ENCODE measurements at places on chromosomes 1 and 21. TPM values are rescaled to one million over a fixed set of nuclear protein-coding genes. Genes with fewer than 3 reads are reported as not detected.

DNA sequence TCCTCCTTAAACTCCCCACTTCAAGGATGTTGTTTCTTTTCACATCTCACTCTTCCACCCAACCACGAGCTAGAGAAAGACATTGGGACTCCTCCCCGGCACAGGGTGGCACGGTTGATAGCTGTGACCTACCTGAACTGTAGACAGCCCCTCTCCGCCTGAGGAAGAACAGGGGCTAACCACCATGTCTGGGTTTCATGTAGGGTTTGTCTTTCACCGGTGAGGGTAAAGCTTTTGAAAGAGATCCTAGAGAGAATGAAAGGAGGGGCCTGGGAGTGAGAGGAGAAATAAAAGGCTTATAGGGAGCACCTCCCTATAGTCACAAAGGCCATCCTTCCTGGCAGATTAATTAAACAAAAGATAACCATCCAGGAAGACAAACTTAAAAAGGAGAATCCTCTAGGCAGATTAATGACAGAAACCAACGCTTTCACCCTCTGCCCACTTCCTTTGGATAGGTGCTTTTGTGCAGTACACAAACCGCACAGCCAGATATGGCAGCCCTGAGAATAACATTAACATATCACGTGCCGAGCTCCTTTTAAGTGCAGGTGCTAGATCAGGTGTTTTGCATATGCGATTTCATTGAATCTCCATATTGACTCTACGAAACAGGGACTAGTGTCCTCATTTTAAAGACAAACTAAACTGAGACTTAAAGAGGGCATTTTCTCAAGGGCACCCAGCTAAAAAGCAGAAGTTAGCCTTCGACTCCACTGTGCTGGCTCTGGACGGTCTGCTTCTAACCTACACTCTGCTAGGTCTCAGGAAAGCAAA lies 178.1 kb upstream of the RUNX1 start:
- peak overlapping the region; percentile 68 for H3K27ac ChIP-seq
- H3K4me1 ChIP-seq: peaks cover 26% of the 10 kb centered on the region
- no peaks in the 10 kb centered on the region for H3K36me3 ChIP-seq
- no peak overlapping the region for H3K4me3 ChIP-seq

The PRDM16 gene
- 0.01 TPM for polyA plus RNA-seq

- DNase-seq: no peak
- no peaks in the 10 kb centered on the region for H3K36me3 ChIP-seq
- peaks cover 5% of the 10 kb centered on the region for H3K4me1 ChIP-seq
- no peak overlapping the region for H3K4me3 ChIP-seq
- no peak overlapping the region for H3K27ac ChIP-seq
- no peaks in the 10 kb centered on the region for H3K27me3 ChIP-seq
Measured at GRCh38 chr1:156399355-156400125, 30.5 kb downstream of the RHBG start.

DNA sequence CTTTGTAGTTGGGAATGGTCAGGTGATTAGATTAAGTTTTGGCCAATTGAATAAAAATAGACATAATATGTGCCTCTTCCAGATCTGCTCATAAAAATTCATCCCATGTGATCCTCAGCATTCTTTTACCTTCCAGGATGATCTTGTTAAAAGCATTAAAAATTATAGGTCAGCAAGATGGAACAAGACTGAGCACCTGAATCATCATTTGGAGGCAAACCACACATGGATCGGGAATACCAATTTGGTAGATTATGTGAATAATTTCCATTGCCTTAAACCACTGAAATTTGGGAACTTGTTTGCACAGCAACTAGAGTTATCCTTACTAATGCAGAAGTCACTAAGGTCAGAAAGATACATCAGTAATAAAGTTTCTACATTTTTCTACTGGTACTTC lies 681.4 kb upstream of the ADGRL2 start:
- DNase-seq: no peak
- H3K4me1 ChIP-seq: no peaks in the 10 kb centered on the region
- no peaks in the 10 kb centered on the region for H3K27me3 ChIP-seq
- H3K27ac ChIP-seq: no peak overlapping the region
- no peak overlapping the region for H3K4me3 ChIP-seq

DNA sequence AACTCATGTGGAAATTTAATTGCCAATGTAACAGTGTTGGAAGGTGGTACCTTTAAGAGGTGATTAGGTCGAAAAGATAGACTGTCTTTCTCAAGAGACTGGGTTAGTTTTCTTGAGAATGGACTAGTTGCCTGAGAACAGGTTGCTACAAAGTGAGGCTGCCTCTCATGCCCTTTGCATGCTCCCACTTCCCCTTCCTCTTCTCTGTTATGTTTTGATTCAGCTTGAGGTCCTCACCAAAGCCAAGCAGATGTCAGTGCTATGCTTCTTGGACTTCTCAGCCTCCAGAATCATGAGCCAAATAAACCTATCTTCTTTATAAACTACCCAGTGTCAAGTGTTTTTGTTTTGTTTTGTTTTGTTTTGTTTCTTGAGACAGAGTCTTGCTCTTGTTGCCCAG lies 187.0 kb upstream of the RUNX1 start:
- H3K27ac ChIP-seq: no peak overlapping the region
- DNase-seq: peak; percentile 26
- H3K27me3 ChIP-seq: peaks cover 19% of the 10 kb centered on the region
- H3K36me3 ChIP-seq: no peaks in the 10 kb centered on the region
- no peak overlapping the region for H3K4me3 ChIP-seq

The SLAMF6 gene
- 50.5 TPM for polyA plus RNA-seq

DNA sequence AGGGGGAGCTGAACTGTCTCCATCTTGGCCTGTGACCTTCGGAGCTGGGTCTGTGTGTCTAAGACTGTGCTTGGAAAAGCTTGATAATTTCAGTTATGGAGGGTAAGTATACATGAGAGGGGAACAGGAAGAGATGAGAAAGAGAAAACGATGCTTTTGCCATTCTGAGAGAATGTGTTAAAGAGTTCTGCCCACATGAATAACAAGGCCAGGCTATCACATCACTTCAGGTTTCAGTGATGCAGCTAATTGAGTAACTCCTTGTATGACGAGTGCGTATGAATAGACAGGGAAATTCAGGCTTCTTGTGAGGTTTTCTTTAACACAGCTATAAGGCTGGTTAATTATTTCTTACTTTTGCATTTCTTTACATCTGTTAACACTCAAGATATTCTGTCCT lies 81.0 kb downstream of the PLPPR5 start:
- no peaks in the 10 kb centered on the region for H3K36me3 ChIP-seq
- H3K27ac ChIP-seq: no peak overlapping the region
- DNase-seq: no peak

The NUDT4B gene
- polyA plus RNA-seq: 10.7 TPM

DNA sequence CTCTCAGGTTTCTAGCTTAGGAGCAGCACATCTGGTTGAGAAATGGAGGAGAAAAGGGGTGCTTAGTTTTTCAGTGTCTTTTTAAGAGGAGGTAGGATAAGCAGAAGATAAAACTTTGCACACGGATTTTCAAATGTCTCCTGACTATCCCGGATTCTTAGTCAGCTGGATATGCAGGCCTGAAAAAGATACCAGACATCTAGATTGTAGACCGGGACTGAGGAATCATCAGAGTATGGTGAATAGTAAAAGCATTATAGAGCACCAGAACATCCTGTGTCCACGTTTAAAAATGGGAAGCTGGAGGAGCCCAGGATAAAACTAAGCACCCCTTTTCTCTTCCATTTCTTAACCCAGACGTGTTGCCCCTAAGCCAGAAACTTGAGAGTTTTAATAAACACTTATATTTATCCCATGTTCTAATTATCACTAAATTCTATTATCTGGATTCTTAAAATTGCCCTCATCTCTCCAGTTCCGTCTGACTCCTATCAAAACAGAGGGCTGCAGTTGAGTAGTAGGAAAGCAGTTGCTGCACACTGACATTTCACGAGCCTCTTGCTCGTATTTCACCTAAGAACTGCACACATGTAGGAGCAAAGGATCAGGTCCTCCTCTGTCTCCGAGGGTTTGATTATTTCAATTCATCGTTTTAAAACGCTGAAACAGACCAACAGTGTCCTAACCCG lies 609 bp downstream of the PIGK start:
- DNase-seq: peak; percentile 6
- H3K36me3 ChIP-seq: no peaks in the 10 kb centered on the region
- peak overlapping the region; percentile 71 for H3K27ac ChIP-seq
- no peaks in the 10 kb centered on the region for H3K27me3 ChIP-seq
- peak overlapping the region; percentile 85 for H3K4me3 ChIP-seq

DNA sequence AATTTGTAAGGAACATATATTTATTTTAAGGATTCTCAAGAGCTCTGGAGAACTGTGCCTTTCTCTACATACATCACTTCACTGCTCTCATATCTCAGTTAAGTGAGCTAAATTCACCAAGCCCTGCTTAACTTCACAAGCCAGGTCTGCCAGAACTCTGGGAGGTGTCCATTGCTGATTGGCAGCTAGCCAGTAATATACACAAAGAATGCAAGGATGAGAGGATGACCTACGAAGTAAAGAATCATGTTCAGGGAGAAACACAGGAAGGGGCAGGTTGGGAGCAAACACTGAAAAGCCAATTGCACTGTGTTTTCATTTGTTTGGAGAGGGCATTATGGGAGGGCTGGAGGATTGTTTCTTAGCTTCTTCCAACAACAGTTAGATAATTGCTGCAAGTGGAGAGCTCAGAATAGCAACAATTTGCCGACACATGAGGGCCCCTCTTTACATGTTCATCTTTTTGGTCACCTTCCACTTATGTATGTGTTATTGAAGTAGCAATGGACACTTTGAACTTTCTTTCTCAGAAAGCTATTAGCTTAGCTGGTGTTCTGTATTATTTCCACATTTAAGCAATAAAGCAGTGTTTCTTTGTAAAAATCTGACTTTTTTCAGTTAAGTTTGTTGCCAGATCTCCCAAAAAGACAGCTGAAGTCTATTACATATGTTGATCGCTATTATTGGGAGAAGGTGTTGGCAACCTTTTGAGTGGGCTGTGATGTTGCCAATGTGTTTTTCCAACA lies 254.8 kb downstream of the LTN1 start:
- H3K4me3 ChIP-seq: no peak overlapping the region
- no peaks in the 10 kb centered on the region for H3K27me3 ChIP-seq
- no peaks in the 10 kb centered on the region for H3K4me1 ChIP-seq
- no peak overlapping the region for H3K27ac ChIP-seq
- H3K36me3 ChIP-seq: no peaks in the 10 kb centered on the region

The KIRREL1 gene
- not detected for polyA plus RNA-seq

DNA sequence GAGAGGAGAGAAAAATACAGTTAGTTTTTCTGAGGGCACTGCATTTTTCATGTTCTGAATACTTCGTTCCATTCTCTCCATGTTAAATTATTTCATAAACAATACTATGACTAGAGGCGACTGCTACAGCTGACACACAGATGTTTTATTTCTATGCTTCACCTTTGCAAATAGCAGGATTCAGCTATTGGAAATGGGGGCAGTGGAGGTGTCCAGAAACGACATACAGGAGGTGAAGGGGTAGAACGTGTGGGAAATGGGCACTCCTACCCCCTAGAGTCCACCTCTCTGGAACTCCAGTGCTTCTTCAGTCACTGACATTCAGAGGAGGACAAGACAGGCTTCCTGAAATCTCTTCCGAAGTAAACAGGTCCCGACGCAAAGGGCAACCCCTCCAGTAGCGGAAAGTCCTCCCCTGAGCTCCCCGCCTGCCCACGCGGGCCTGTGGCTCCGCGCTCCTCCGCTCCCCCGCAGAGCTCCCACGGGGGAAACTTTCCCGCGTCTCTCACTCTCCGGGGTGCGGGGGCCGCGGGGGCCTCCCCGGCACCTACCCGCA lies 480 bp downstream of the DPYD start:
- H3K27ac ChIP-seq: peak overlapping the region; percentile 75
- peaks cover 12% of the 10 kb centered on the region for H3K4me1 ChIP-seq
- DNase-seq: no peak
- no peaks in the 10 kb centered on the region for H3K27me3 ChIP-seq
- peak overlapping the region; percentile 94 for H3K4me3 ChIP-seq
- no peaks in the 10 kb centered on the region for H3K36me3 ChIP-seq

DNA sequence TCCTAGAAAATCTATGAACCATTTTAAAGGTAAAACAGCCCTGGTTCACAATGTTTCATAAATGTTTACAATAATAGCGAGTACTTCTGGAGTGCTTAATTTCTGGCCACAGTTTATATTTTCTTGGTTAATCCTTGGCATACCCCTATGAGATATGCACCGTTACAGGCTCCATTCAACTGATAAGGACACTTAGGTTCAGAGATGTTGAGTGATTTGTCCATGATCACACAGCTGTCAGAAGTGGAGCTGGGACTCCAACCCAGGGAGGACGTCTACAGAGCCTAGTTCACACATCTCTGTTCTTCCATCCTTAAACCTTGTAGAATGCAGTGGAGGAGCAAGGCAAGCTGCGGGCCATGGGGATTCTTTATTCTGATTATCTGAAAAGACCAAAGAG lies 48.4 kb upstream of the RUNX1 start:
- H3K4me1 ChIP-seq: peaks cover 11% of the 10 kb centered on the region
- H3K27ac ChIP-seq: no peak overlapping the region
- no peaks in the 10 kb centered on the region for H3K36me3 ChIP-seq

GRCh38 chr1:243745356-243745755 lies 104.7 kb downstream of the AKT3 start:
- no peaks in the 10 kb centered on the region for H3K27me3 ChIP-seq
- DNase-seq: no peak
- no peak overlapping the region for H3K27ac ChIP-seq

- H3K4me1 ChIP-seq: no peaks in the 10 kb centered on the region
- H3K27me3 ChIP-seq: no peaks in the 10 kb centered on the region
- H3K36me3 ChIP-seq: no peaks in the 10 kb centered on the region
- H3K4me3 ChIP-seq: no peak overlapping the region
Measured at GRCh38 chr1:227357171-227357926, 39.1 kb upstream of the CDC42BPA start.

The LINGO4 gene
- polyA plus RNA-seq: not detected

The WNT3A gene
- polyA plus RNA-seq: 0.03 TPM

GRCh38 chr1:29698033-29698432 lies 461.7 kb downstream of the PTPRU start:
- no peaks in the 10 kb centered on the region for H3K27me3 ChIP-seq
- no peak overlapping the region for H3K4me3 ChIP-seq
- H3K27ac ChIP-seq: no peak overlapping the region
